ENCODE measurements at places on chromosomes 2 and 18.

- DNase-seq = no peak
Measured at GRCh38 chr2:240275386-240275785, 134.9 kb upstream of the OTOS start.

GRCh38 chr2:168929031-168929430 is 27.9 kb downstream of the G6PC2 start:
- DNase-seq = no peak

DNA sequence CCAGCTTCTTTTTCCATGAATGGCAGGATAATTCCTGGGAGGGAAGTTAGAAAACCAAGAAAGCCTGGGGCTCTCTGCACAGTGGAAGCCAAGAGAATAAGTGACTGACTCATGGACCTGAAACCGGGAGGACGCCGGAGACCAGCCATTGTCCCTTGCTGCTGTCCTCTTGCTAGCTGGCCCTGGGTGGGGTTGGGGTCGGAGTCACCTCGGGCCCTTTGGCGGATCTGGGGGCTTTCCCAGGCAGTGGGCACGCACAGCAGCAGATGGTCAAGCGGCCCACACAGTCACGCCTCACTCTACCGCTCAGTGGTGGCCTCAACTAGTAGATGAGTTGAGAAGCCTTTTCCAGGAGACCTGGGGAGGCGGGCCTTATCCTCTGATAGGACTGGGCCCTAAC is 15.6 kb downstream of the EFHD1 start:
- DNase-seq = no peak

DNA sequence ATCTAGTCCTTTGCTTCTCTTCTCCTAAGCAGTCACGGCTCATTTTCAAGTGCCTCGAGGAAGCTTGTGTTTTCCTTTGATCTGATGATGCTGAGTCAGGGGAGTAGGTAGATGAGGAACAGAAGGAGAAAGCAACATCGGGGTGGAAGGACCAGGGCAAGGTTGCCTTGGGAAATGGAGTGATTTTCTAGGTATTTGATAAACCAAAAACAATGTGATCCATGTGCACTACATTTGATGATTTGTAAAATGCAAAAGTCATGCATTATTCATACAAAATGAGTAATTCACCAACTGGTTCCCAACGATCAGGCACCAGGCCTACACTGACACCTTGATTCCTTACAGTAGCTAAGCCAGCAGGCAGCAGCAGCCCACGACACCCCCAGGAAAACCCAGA is 205.3 kb downstream of the ANAPC1 start:
- DNase-seq = no peak

DNA sequence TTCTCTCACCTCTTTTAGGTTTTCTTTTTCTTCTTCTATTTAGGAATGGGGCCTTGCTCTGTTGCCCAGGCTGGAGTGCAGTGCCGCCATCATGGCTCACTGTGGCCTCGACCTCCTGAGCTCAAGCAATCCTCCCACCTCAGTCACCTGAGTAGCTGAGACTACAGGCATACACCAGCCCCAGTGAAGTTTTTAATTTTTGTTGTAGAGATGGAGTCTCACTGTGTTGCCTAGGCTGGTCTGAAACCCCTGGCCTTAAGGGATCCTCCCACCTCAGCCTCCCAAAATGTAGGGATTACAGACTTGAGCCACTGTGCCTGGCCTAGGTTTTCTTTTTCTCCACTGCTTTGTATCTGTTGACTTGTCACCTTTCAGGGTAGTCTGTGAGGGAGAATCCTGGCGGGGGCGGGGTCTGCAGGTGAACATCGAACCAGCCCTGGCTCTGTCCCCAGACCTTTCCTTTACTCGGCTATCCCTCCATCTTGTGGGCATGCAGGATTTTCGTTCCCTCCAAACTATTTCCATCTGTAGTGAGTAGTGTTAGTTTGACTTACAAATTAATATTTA is 21.7 kb downstream of the NCK2 start:
- DNase-seq = no peak

- no peak for DNase-seq
Measured at GRCh38 chr2:73232403-73233153, 461 bp downstream of the PRADC1 start.

DNA sequence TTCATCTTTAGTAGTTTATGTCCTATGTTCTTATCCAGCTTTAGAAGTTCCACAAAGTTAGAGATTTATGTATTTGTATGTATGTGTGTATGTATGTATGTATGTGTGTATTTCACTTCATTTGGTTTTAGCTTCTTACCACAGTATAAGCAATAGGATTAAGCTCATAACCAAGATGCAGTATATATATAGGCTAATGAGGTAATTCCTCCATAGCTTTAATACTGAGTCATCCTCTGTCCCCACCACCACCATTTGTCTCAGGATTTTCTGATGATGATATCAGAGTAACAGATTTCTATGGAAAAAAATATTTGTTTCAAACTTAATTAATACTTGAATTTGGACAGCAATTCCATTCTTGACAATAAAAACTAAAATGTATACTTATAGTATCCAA is 159.2 kb downstream of the SOX11 start:
- DNase-seq = no peak

- no peak for DNase-seq
Measured at GRCh38 chr18:10565835-10566234, 40.0 kb downstream of the NAPG start.

DNA sequence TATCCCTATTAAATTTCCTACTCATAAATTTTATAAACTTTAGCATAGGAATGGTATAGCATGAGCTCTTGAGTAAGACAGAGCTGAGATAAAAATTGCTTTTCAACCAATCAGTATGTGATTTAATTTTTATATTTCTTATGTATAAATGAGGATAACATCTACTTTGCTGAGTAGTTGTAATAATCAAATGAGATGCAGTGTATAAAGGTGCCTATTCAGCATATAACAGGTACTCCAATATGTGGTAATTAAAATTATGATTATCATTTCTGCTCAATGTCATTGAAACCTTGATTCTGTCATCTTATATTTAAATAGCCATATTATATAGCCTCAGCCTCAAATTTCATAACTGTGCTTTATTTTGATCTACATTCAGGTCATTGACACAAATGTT is 700.4 kb upstream of the SLC8A1 start:
- no peak for DNase-seq

GRCh38 chr2:179556425-179556824 is 291.8 kb upstream of the SESTD1 start:
- DNase-seq = no peak

DNA sequence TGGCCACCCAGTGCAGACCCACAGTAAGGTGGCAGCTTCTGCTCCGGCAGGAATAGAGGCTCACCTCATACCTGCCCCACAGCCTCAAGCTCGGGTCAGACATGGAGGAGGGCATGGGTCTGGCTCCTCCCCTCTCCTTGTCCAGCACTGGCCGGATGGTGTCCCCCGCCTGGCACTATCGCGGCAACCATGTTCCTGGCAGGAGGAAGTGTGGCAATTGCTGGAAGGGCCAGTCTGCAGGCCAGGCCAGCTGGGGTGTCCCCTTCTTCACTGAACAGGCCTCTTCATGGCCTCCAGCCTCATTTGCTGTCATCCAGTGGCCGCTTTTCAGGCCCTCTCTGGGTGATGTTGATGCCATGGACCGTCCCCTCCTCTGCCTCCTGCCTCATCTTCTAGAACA is 41.4 kb upstream of the SMAD7 start:
- DNase-seq = no peak

DNA sequence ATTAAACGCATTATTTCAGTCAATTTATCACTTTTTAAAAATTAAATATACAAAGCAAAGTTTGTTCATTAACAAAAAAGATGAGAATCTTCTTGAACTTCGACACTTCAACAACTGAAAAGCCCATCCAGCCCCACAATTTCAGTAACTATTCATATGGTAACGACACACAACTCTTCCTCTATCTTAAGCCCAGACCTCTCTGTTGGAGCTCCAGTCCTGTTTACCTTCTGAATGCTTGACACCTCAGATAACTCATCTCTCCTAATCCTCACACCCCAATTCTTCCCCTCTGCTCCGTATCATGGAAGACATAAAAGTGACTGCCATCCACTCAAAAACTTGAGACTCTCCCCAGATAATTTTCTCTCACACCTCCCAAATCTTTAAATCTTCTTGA is 12.6 kb downstream of the USP37 start:
- no peak for DNase-seq

- no peak for DNase-seq
Measured at GRCh38 chr2:69489793-69490192, 52.6 kb upstream of the NFU1 start.

GRCh38 chr2:156465573-156465972 is 29.4 kb downstream of the GPD2 start:
- DNase-seq = no peak

DNA sequence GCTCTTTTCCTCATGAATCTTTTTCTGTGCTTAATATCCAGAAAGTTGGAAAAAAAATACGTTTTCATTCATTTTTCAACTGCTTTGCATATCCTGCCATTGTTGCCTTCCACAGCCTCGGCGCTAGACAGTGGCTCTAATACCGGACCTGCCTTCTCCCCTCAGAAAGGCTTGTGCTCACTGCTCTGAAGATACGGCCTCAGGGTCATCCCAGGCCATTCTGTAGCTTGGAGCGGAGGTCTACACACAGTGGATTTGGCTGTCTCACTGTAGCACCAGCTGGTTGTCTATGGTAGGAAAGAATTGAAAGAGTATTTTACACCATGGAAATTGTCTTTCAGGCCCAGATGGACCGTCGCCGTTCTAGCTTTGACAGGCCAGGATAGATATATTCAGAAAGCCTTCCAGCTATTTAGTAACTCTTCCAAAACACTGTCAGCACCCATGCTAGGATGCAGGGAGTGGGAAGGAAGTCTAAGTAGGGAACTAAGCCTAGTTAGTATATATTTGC is 242.0 kb downstream of the TMEM182 start:
- DNase-seq = no peak

- DNase-seq = no peak
Measured at GRCh38 chr2:237192881-237193280, 107.2 kb downstream of the COPS8 start.

DNA sequence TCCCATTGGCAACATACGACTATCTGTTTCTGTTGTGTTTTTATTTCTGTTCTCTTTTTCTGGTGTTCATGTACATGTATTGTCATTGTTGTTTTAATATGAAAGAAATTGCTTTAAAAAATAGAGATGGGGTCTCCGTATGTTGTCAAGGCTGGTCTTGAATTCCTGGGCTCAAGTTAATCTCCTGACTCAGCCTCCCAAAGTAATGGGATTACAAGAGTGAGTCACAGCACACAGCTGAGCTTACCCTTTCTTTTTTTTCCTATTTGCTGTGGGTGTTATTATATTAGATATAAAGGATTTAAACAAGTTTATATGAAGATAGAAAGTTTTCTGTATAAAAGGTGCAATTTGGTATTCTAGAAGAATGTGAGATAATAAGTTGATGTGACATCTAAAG is 554.6 kb downstream of the DSC3 start:
- no peak for DNase-seq

DNA sequence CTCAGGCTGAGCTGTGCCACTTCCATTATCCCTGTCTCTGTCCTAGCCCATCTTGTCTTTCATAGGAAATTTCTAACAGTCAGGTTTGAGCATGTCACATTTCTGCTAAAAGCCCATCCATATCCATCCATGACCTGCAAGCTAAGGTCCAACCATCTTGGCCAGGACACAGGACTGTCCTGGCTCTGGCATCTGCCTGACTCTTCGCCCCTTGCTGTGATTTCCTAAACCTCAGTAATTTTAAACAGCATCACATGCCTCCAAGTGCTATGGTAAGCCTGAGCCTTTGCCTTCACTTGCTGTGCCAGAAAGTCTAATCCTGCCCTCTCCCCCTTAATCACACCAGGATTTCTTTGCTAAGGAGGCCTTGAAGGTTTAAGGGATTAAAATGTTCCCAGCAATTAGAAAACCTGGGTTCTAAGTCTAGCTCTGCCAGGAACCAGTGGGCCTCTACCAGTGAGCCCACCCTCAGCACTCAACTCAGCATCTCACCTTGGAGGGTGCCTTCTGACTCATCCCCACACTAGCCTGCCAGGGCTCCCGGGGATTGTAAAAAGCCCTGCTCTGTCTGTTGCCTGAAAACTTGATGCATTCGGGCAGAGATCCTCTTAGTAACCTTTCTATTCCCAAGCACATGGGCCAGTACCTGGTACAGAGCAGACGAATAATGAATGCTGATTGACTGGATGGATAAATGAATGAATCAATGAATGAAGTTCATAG is 411.0 kb downstream of the LRATD1 start:
- DNase-seq = no peak

GRCh38 chr2:156182132-156182531 is 150.4 kb downstream of the NR4A2 start:
- DNase-seq = no peak

GRCh38 chr2:217980591-217980990 is 22.2 kb downstream of the TNS1 start:
- no peak for DNase-seq

DNA sequence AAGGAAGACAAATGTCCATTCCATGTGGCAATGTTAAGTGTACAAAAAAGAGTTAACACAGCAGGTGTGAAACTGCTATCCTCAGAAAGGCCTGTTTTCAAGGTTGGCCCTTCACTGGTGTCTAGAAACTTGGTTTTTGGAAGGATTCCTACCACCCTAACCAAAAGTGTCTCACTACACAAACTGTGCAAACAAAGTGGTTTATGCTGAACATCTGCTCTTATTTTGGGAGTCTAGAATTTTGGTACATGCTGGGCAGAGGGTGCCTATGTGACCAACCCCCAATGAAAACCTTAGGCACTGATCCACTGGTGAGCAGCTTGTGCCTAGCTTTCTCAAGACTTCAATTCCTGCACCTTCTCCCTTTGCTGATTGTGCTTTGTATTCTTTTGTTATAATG is 14.3 kb downstream of the GFPT1 start:
- no peak for DNase-seq

- peak; percentile 64 for DNase-seq
Measured at GRCh38 chr2:18520451-18521425, 39.7 kb downstream of the RDH14 start.

- DNase-seq = no peak
Measured at GRCh38 chr2:115572746-115573145, 1130.3 kb downstream of the DPP10 start.

GRCh38 chr2:176056406-176056805 is 27.4 kb downstream of the EVX2 start:
- no peak for DNase-seq

DNA sequence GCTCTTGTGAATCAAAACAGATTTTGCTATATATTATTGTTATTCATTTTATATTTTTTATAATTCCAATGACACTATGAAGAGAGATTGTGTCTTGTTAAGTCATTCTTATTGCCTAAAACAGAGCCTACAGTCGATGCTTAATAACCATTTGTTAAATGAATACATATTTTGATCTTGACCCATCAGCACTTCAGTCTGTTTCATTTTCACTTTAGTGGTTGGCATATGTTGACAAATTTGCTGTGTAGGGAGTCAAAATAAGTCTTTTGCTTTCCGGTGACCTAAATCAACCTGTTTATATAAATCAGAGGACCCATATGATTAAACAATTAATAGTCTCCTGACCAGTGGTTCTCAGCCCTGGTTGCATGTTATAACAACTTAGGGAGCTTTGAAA is 97.1 kb downstream of the TXNL1 start:
- DNase-seq = no peak

Measured in activated CD4-positive, alpha-beta T cell treated with anti-CD3 and anti-CD28 coated beads, Interleukin-2, amount 50 U/mL, for 4 hours (primary cell).